ENCODE measurements at places on chromosomes 3 and 15.

DNA sequence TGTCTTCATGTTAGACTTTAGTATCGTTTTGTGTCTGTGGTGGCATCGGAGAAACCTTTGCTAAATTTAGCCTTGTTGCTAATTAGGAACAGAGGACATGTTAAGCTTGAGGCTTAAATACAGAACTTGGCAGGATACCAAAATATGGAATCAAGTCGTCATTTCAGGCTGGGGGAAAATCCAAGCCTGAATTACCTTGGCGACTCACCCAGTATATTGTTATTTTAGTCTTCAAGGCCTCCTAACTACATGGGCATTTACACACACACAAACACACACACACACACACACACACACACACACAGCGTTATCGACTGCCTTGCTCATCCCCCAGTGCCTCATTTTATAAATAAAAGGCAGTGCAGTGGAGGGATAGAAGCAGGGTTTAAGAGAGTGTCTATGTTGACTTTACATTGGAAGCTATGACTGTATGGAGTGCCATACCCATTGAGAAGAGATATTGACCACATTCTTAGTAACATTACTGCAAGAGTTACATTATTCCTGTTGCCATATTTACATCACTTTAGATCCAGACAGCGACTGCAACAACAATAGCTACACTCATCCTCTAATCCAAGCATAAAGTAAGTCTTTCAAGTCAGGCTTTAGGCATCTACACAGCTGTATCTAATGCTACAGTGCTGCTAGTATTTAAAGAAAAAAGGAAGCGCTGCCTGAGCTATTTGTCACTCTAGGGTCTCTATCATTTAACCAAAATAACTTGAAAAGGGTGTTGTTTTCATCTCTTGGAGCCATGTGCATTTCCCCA, 210.8 kb upstream of the SEMA6D start:
- no peak for DNase-seq

GRCh38 chr3:115806501-115806900, 183.2 kb downstream of the GAP43 start:
- no peak for DNase-seq

DNA sequence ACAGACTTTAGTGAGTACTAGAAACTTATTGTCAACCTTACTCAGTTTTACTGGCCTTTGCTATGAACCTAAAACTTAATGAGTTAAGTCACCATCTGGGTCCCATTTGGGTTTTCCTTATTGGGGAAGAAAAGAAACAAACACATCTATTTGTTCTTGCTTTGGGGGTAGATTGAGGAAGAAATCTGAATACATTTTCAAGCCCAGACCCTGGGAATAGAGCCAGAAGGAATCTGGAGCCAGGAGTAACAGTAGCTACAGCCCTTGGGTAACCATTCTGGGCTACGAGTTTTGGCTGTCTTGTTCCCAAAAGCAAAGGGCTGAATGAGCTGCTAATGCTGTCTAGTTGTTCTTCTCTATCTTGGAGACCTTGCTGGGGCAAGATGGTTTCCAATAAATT, 16.5 kb downstream of the SLC12A1 start:
- DNase-seq, result no peak

DNA sequence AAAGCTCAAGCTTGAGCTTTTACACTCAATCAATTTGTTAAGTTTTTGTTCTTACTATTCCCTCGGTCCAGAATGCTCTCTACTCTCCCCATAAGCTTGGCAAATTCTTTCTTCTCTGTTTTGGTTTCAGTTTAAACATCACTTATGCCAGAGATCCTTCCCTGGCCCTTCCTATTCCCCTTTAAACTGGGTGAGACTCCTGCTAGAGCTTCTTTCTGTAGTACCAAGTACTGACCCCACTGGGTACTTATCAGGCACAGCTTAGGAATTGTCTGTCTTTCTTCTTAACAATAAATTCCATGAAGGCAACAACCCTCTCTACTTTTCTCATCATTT, 76.7 kb upstream of the PHLDB2 start:
- DNase-seq, result no peak

DNA sequence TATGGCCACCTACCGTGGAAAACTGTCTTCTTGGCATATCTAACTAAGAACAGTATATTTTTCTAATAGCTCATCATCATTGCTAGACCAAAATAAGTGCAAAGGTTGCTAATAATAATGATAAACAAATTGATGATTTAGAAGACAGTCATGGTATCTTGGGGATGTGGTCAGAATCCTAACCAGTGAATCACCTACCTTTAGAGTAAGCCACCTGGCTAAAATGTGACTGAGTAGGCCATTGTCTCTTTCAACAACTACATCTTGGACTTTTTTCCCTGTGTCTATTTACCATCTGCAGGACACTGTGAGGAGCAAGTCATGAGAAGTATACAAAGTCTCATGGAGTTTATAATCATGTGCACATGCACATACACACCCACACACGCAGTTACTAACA, 273.5 kb upstream of the SEMA6D start:
- no peak for DNase-seq

- no peak for DNase-seq
These were observed 156.4 kb upstream of the PPP2R3A start for GRCh38 chr3:135809021-135809634.

DNA sequence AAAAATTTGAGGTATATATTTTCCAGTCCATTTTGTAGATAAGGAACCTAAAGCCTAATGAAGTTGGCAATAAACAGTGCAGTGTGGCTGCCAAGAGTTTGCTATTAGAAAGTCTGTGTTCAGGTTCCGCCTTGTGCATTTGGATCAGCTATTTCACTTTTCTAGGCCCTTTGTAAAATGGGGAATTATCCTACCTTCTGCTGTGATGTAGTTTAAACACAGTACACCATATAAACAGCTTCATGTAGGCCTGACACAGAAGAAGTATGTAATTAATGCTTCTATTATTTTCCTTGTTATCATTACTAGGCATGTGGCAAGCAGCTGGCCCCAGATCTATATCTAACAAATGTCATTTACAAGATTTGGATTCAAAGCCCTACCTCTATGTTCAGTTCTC, 456.3 kb downstream of the GABRG3 start:
- DNase-seq, result no peak

- DNase-seq, result no peak
These were observed 63.8 kb downstream of the ATP1B3 start for GRCh38 chr3:141940194-141940776.

- no peak for DNase-seq
These were observed 37.7 kb downstream of the MCCC1 start for GRCh38 chr3:183061391-183062172.

DNA sequence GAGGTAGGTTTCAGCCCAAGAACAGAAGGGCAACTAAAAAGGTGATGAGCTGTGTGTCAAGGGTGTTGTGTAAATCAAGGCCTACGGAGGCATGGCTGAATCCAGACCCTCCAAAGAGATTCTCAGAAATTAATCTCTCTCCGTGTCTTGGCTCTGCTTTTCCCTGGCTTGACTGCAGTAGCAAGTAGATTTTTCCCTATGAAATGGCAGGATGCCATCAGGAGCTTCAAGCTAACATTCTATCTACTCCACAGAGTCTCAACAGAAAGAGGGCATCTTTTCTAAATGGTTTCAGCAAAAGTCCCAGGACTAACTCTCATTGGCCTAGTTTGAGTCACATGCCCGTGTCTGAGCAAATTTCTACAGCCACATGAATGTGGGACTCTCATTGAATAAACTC, 58.3 kb downstream of the LSM3 start:
- DNase-seq, result no peak

- DNase-seq, result no peak
These were observed 5.9 kb upstream of the PPP1R2 start for GRCh38 chr3:195548987-195549386.

- no peak for DNase-seq
These were observed 106.5 kb downstream of the ERC2 start for GRCh38 chr3:56361731-56362130.

GRCh38 chr3:50574444-50574831, 5.1 kb downstream of the HEMK1 start:
- no peak for DNase-seq

- DNase-seq, result no peak
These were observed 136.6 kb downstream of the TMCC1 start for GRCh38 chr3:129756871-129757270.

- peak; percentile 70 for DNase-seq
These were observed 29.6 kb downstream of the PSTPIP1 start for GRCh38 chr15:77024273-77025082.

GRCh38 chr3:183411216-183411922, 17.1 kb downstream of the MCF2L2 start:
- DNase-seq, result no peak

GRCh38 chr3:128231606-128232005, 78.3 kb downstream of the EEFSEC start:
- DNase-seq, result no peak

- DNase-seq, result peak; percentile 87
These were observed 49.5 kb downstream of the CYP11A1 start for GRCh38 chr15:74317820-74318375.

- no peak for DNase-seq
These were observed 656.3 kb downstream of the ROBO1 start for GRCh38 chr3:79111375-79112052.
